ENCODE measurements at places on chromosomes 7 and 10. TPM values are rescaled to one million over a fixed set of nuclear protein-coding genes. Genes with fewer than 3 reads are reported as not detected.

DNA sequence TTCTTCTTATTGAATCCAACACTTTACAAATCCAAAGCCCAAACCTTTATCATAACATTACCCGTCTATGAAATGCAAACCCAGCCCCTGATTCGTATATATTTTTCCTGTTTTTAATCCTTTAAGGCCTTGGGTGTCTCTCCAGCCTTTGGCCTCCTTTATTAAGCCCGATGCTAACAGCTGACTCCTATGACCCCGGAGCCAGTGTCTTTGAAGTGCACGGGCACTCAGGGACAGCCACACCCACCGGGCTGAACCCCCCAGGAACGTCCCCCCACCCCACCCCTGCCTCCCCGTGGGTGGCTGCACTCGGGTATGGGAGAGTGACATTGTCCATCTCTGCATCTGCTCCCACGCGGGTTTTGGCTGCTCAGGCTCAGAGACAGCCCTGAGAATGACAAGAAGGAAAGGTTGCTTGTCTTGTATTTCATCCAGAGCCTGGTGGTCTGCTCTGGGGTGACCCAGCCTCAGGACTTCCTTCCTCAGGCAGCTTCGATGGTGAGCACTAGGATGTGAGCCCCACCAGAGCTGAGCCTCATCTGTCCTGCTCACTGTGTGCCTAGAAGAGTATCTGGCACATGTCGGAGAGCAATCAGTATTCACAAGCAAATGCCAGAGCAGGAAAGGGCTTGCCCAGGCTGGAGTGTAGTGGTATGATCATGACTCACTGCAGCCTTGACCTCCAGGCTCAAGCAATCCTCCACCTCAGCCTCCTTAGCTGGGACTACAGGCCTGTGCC is 210.4 kb downstream of the SKIDA1 start:
- no peak for DNase-seq

The ATP6V0A4 gene
- not detected for polyA plus RNA-seq

DNA sequence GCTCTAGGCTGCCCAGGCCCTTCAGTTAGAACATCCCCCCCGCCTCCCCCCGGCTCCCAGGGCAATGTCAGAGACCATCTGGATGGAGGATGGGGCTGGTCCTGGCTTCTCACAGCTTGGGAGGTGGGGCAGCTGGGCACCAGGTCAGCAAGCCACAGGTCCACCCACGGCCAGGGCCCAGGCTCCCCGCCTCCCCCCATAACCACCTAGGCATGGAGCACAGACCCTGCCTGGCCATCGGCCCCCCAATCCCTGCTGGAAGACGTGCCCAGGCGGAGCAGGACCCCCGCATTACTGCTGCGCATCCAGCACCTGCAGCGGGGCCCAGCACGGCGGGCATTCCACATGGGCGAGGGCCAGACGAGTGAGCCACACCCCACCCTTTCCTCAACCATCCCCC is 169.6 kb downstream of the ELFN1 start:
- DNase-seq: no peak

- peak; percentile 27 for DNase-seq
Measured at GRCh38 chr7:150931199-150931869, 46.8 kb downstream of the KCNH2 start.

DNA sequence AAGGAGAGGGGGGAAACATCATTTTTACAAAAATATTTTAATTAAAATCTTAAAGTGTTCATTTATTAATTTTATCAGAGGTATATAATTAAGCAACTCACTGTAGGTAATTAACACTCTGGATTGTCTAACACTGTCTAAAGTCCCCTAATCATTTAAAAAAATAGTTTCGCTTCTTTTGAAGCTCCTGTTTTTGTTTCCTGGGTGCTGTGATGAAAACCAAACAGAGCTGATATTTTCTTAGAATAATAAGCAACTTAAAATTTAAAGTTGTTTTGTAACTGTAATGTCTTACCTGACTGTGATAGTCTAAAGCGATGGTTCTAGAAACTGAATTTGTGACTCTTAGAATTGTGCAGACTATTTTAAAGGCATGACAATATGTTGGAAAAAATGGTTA is 961.0 kb downstream of the GATA3 start:
- DNase-seq: no peak

The LRRC18 gene
- 0.46 TPM for polyA plus RNA-seq

The OPN4 gene
- polyA plus RNA-seq: not detected

The NKX2-3 gene
- 1.0 TPM for polyA plus RNA-seq

GRCh38 chr10:60917331-60918280 is 26.4 kb downstream of the RHOBTB1 start:
- no peak for DNase-seq

DNA sequence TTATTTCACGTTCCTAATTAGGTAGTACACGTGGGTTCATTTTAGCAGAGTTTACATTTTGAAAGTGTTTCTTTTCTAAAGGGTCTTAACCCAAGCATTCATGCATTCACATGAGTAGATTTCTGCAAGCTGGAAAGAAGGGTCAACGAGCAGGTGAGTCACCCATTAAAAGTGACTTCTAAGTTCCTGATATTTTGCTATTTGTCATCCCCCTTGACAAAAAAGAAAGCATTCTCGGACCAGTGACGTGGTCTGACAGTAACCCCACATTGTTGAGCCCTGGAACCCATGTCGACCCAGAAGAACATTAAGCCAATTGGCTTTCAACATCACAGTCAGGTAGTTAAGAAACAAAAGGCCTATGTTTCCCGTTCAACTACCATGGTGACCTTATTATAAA is 49.6 kb downstream of the ABCB5 start:
- no peak for DNase-seq

GRCh38 chr7:133039614-133040013 is 42.3 kb downstream of the CHCHD3 start:
- no peak for DNase-seq

- no peak for DNase-seq
Measured at GRCh38 chr7:158235862-158236261, 351.8 kb downstream of the PTPRN2 start.

DNA sequence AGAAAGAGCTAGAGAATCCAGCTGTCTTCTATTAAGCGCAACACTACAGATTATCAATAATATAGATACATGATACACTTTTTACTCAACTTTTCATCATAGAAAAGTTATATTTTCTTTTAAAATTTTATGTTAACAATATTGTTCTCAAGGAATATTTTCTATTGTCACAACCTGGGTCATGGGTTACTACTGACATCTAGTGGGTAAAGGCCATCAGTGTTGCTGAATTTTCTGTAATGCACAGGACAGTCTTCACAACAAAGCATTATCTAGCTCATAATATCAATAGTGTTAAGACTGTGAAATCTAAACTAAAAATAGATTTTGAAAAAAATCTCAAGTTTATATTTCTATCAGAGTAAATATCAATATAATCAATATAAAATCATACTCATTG is 209.8 kb downstream of the ZNF33B start:
- no peak for DNase-seq

The VWA2 gene
- polyA plus RNA-seq: 6.2 TPM

DNA sequence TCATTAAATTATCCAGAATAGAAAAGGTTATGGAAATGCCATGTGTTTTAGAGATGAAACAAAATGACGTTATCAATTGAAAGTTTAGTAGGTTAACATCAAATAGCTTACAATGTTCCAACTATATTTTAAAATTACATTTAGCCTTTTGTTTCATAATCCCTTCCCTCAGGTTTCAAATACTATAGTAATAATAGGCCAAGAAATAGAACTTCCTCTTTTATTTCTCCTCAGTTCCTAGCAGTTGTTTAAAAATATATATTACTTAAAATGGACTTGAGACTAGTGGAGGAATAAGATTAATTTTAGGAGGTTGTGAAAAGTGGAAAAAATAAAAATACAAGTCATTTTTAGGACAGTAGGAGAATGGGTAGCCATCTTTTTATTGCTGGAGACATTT is 16.4 kb upstream of the PDSS1 start:
- no peak for DNase-seq

The PTPRN2 gene
- polyA plus RNA-seq: 10.8 TPM

DNA sequence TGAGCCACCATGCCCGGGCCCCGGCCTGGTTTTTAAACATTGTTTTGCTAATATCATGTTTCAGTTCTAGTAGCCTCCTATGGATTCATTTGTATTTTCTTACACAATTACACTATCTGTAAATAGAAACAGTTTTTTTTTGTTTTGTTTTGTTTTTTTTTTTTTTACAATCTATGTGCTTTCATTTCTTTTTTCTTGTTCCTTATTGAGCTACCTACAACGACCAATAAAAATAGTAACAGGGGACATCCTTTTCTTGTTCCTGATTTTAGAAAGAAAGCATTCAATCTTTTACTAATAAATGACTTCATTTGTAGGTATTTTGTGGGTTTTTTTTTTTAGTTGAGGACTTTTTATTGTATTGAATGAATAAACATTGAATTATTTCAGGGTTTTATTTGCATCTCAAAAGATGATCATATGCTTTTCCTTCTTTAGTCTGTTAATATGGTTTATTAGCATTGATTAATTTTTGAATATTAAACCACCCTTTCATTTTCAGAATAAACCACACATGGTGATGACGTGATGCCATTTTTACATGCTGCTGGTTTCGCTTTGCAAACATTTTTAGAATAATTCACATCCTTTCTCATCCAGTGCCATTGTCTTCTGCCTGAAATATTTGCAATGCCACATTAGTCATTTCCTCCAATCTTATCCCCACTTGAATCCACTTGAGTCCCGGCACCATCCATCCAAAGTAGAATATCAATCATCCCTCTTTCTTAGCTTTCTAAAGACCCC is 18.1 kb upstream of the AKR1E2 start:
- DNase-seq: no peak

- no peak for DNase-seq
Measured at GRCh38 chr7:69433081-69433480, 165.2 kb upstream of the AUTS2 start.

GRCh38 chr10:16909961-16910792 is 93.0 kb upstream of the RSU1 start:
- no peak for DNase-seq

The MSMB gene
- 19.0 TPM for polyA plus RNA-seq

- DNase-seq: no peak
Measured at GRCh38 chr10:48814933-48815332, 124.7 kb downstream of the LRRC18 start.

The ELN gene
- polyA plus RNA-seq: 57.6 TPM

DNA sequence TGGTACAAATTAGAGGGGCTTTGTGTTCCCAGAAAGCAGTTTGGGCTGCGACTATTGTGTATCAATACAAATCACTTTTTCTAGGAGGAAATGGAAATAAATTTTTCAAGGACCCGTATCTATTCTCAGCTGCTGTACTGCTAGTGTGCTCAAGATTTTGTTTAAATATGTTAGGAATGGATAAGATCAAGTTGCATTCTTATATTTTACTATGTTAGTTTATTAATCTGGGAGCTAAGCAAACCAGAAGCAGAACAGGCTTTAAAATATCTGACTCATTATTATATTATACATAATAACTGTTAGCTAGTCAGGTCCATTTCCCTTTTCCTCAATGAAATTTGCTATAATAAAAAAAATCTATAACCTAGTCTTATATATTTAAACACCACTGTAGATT is 11.1 kb upstream of the GLCCI1 start:
- DNase-seq: no peak

DNA sequence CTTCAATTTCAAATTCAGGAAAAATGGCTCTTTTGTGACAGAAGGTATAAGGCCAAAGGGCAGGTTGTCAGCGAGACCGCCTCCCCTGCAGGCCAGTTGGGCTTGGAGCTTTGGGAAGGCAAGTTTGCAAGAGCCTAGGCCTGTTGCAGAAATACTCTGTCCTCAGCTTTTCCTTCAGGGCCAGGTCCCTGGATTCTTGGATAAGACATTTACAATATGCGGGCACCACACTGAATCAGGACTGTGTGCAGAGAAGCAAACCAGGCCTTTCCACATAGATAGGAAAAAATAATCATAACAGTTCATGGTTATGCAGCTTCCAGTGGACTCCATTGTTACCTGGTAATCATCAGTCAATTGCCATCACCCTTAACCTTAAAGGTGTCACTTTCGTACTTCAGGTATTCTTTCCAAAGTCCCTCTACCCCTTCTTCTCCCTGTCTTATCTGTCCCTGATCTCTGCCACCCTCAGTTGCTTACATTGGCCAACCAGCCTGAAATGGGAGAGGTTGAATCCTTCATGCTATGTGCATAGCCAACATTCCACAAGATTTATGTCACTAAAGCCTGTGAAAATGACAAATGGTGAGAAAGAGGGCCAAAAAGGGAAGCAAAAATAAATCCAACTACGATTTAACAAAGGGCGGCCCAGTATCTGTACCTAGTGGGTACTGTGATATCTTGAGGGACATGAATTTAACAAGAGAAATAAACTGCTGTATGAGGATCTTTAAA is 304.5 kb upstream of the NFE2L3 start:
- no peak for DNase-seq

The IL15RA gene
- polyA plus RNA-seq: 26.1 TPM

The UTF1 gene
- not detected for polyA plus RNA-seq
